ENCODE measurements at places on chromosomes 5 and 9. TPM values are rescaled to one million over a fixed set of nuclear protein-coding genes. Genes with fewer than 3 reads are reported as not detected.

The TPM2 gene
- 5.5 TPM for total RNA-seq

- H3K4me1 ChIP-seq, result peaks cover 1% of the 10 kb centered on the region
- H3K27me3 ChIP-seq, result no peaks in the 10 kb centered on the region
- H3K27ac ChIP-seq, result no peak overlapping the region
Measured at GRCh38 chr5:71629950-71630349, 42.8 kb downstream of the MCCC2 start.

GRCh38 chr9:29039258-29039657 lies 1466.0 kb upstream of the C9orf72 start:
- no peak overlapping the region for H3K27ac ChIP-seq
- no peaks in the 10 kb centered on the region for H3K36me3 ChIP-seq
- H3K27me3 ChIP-seq, result no peaks in the 10 kb centered on the region
- H3K4me1 ChIP-seq, result no peaks in the 10 kb centered on the region
- no peak overlapping the region for H3K4me3 ChIP-seq

DNA sequence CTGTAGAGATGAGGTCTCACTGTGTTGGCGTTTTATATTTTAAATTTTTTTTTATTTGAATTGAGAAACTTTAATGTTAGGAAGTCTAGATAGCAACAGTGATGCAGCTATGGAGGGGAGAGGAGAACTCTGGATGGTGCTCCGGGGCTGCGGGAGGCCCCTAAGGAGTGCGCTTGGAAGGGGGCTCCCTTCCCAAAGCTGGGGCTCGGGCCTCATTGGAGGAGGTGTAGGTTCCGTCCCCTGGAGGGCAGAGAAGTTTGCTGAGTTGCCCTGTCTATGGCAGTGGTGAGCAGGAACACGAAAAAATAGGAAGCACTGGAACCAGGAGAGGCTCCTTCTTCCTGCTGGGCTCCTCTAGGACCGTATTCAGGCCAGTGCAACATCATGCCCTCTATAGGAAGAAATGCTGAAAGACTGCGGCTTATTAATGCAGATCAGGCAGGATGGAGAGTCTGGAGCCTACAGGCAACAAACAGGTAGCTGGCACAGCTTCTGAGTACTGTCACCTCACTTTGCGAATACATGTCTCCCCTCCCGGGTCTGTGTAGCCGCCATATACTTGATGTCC lies 16.1 kb downstream of the AHRR start:
- no peak overlapping the region for H3K4me3 ChIP-seq
- H3K27me3 ChIP-seq, result peaks cover 6% of the 10 kb centered on the region
- H3K36me3 ChIP-seq, result peaks cover 9% of the 10 kb centered on the region
- DNase-seq, result no peak

DNA sequence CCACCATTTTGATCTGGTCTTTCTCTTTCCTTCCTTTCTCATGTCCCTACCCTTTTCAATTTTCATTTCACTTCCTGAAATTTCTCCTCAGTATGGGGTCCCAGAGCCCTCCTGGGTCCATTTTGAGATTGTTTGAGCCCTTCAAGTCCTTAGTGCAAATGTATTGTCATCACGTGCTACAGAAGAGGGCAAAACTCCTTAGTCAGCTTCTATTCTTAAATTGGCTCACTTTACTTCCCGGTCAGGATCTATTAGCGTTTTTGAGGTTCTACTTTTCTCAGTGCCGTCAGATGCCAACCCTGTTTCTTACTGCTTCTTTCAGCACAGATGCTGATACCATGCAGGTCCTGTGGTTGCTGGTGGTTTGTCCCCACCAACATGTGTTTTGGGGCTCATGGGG lies 5.9 kb downstream of the ATG12 start:
- H3K27me3 ChIP-seq, result no peaks in the 10 kb centered on the region
- no peak for DNase-seq
- no peak overlapping the region for H3K27ac ChIP-seq
- peaks cover 33% of the 10 kb centered on the region for H3K4me1 ChIP-seq
- H3K4me3 ChIP-seq, result no peak overlapping the region
- H3K36me3 ChIP-seq, result peaks cover 51% of the 10 kb centered on the region

- no peaks in the 10 kb centered on the region for H3K27me3 ChIP-seq
- H3K36me3 ChIP-seq, result no peaks in the 10 kb centered on the region
- H3K27ac ChIP-seq, result no peak overlapping the region
Measured at GRCh38 chr5:59711310-59711709, 182.2 kb downstream of the PDE4D start.

- no peak for DNase-seq
- H3K4me1 ChIP-seq, result no peaks in the 10 kb centered on the region
- H3K27me3 ChIP-seq, result peaks cover 25% of the 10 kb centered on the region
- no peak overlapping the region for H3K4me3 ChIP-seq
Measured at GRCh38 chr5:39461007-39461682, 36.4 kb upstream of the DAB2 start.
